ENCODE measurements at places on chromosomes 16 and 17.

DNA sequence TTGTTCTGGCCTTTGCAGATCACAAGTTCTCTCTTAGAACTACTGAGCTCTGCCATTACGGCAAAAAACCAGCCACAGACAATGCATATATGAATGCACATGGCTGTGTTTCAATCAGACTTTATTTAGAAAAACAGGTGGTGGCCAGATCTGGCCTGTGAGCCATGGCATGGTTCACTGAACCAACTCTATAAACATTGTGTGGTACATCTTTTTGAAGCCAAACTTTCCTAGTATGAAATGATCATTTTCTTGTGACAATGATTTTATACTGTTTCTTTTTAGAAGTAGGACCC, 65.9 kb upstream of the AMZ2 start:
- DNase-seq: no peak

GRCh38 chr17:60941028-60941427, 263.4 kb downstream of the BCAS3 start:
- DNase-seq: peak; percentile 34

- DNase-seq: no peak
Measured at GRCh38 chr17:33178681-33179080, 114.4 kb downstream of the ASIC2 start.

- DNase-seq: peak; percentile 23
Measured at GRCh38 chr16:83954577-83955016, 1.6 kb downstream of the OSGIN1 start.

DNA sequence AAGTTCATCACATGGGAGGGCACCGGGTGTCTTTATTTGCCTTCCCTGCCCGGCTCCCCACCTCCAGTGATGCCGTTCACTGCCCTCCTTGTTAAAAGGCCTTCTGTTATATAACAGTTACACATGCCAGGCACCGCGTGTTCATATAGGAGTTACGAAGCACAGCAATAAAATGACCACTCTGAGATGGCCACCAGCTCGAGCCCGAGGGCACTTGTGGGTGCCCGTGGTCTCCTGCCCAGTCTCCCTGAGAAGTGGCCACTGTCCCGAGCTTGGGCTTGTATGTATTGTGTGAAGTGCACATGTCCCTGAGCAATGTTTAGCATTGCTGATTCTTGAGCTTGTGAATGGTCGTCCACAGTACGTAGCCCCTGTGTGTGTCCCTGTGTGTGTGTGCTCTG, 355.6 kb downstream of the SEC14L1 start:
- no peak for DNase-seq
